ENCODE measurements at places on chromosomes 12 and 14.

- DNase-seq: no peak
Measured at GRCh38 chr12:14187002-14187401, 178.5 kb upstream of the ATF7IP start.

- peak; percentile 20 for DNase-seq
Measured at GRCh38 chr12:85448548-85449139, 168.6 kb downstream of the ALX1 start.

- DNase-seq: peak; percentile 55
Measured at GRCh38 chr14:29805415-29806123, 122.1 kb downstream of the PRKD1 start.

- DNase-seq: no peak
Measured at GRCh38 chr12:5388581-5389535, 43.0 kb upstream of the NTF3 start.

DNA sequence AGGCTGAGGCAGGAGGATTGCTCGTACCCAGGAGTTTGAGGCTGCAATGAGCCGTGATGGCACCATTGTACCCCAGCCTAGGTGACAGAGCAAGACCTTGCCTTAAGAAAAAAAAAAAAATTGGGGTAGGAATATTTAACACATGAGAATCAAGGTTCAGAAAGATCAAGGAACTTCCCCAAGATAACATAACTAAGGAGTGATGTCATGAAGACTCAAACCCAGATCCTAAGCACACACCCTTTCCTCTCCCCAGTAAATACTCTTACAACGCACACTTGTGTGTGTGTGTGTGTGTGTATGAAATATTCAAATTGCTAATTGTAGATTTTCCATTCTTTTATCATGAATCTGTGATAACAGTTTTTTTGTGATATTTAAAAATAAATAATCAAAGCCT, 90.6 kb upstream of the NUDT4 start:
- DNase-seq: no peak

GRCh38 chr14:85453401-85454225, 76.3 kb upstream of the FLRT2 start:
- no peak for DNase-seq

GRCh38 chr12:66678338-66679275, at the start of gene GRIP1:
TSS of gene GRIP1 (minus strand) at chr12:66679076. CDS start at chr12:66678904, 172 bp downstream.
- no peak for DNase-seq

GRCh38 chr14:101503431-101504095, 57.7 kb upstream of the DIO3 start:
- peak; percentile 41 for DNase-seq

DNA sequence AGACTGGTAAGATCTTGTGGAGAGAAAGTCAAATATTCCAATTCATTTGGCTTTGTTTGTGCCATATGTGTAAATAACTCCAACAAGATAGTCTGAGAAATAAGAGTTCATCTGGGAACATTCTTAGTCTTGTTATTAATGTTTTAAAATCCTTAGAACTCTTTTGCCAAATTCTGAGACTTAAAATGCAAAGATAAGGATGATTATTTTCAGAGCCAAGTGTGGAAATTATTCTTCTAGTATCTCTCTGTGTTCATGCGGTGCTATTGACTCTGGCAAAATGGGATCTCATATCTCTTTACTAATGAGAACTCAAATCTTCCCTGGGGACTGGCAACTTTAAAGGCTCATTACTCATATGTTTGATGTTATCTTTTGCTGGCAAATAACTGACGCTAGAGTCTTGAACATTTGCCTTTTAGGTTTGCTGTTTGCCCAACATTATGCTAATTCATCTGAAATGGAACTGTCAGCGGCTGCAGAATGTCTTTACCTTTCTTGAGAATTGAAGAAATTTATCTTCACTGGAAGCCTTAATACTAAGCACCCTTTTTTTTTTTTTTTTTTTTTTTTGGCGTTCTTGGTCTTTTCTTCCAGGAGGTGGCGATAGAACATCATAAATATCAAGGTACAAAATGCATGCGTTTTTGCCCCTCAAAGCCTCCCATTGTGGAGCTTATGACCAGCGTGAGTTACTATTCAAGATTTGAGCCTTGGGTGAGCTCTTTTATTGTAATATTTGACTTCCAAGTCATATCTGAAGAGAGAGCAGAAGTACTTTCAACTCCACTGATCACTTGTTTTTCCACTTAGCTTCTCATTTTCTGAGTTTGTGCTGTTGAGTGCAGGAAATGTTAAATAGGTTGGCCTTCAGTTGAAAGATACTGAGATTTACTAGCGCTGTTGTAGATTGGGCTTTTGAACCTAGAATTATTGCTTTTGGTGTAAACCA, 86.5 kb downstream of the CAND1 start:
- DNase-seq: peak; percentile 59

DNA sequence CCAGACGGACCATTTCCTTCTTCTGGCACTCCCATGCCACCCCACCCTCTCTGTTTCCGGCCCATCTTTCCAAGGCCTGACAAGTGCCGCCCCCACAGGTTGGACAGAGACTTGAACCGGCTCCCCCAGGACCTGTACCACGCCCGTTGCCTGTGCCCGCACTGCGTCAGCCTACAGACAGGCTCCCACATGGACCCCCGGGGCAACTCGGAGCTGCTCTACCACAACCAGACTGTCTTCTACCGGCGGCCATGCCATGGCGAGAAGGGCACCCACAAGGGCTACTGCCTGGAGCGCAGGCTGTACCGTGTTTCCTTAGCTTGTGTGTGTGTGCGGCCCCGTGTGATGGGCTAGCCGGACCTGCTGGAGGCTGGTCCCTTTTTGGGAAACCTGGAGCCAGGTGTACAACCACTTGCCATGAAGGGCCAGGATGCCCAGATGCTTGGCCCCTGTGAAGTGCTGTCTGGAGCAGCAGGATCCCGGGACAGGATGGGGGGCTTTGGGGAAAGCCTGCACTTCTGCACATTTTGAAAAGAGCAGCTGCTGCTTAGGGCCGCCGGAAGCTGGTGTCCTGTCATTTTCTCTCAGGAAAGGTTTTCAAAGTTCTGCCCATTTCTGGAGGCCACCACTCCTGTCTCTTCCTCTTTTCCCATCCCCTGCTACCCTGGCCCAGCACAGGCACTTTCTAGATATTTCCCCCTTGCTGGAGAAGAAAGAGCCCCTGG, 1.2 kb upstream of the CMTM5 start:
- no peak for DNase-seq

GRCh38 chr14:102779084-102779462, 1.8 kb downstream of the TRAF3 start:
- no peak for DNase-seq

DNA sequence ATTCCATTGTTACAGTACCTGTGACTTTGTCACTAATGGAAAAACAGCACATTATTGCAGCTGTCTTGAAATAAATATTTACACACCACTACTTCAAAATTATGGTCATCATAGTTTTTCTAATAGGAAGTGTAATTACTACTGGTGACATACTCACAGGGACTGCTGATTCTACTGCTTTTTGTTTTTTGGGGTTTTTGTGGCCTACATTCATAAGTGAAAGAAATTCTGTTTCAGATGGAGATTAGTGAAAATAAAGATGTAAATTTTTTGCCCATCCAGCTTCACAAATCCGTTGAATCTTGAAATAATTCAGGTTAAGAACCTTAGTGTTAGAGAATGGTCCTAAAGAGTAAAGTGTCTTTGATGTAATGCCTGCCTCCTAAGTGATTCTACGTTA, 17.5 kb downstream of the KNTC1 start:
- DNase-seq: no peak

GRCh38 chr12:94689646-94690036, 39.3 kb upstream of the TMCC3 start:
- DNase-seq: no peak

DNA sequence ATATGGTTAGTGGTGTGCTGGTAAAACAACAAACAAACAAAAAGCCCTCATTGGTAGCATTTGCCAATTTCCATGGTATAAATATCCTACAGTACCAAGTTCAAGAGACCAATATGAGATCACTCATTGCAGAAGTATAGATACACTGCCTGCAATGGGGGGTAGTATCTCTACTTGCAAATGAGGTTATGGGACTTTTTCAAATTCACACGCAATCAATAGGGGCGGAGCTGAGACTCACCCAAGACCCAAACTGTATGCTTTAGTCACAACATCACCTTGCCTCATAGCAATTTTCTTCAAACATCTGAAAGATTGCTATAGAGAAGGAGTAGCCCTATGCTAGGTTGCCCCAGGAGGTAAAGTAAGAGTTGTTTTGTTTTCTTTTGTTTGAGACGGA, 93.7 kb downstream of the VCPKMT start:
- no peak for DNase-seq

DNA sequence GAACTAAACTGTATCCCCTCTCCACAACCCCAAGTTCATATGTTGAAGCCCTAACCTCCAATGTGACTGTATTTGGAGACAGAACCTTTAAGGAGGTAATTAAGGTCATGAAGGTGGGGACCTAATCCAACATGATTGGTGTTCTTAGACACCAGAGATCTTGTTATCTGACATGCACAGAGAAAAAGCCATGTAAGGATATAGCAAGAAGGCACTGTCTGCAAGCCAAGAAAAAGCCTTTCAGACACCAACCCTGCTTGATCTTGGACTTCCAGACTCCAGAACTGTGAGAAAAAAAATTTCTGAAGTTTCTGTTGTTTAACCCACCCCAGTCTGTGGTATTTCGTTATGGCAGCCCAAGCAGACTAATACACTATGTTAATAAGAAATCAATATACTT, 62.2 kb upstream of the CFL2 start:
- no peak for DNase-seq

DNA sequence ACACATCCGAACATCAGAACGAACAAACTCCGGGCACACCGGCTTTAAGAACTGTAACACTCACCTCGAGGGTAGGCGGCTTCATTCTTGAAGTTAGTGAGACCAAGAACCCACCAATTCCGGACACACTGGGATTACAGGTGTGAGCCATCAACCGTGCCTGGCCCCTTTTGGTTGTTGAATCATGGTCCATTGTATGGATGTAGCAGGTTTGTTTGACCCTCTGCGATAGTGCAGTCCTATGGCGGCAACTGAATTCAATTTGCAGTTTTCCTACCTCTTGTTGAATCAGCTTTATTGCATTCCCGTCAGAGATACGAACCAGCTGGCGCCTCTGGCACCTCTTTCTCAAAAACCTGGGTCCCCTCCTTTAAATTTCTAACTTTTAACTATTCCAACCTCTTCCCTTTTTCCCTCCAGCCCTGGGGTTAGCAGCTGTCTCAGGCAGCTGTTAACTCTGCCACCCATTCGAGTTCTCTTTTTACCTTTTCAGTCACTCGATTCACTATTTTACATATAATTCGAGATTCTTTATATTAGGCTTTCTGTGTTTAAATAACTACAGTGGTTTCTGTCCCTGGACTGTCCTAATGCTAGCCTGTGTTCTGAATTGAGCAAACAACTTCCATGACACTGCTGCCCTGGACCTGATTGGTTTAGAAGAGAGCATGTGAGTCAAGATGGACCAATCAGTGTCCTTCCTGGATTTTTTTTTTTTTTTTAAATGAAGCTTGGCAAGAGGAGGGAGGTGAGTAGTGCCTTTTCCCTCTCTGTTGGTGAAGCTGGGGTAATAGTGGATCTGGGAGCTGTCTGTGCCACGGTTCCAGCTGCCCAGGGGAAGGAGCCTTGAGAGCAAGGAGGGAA, 261.5 kb downstream of the PCNX1 start:
- no peak for DNase-seq

DNA sequence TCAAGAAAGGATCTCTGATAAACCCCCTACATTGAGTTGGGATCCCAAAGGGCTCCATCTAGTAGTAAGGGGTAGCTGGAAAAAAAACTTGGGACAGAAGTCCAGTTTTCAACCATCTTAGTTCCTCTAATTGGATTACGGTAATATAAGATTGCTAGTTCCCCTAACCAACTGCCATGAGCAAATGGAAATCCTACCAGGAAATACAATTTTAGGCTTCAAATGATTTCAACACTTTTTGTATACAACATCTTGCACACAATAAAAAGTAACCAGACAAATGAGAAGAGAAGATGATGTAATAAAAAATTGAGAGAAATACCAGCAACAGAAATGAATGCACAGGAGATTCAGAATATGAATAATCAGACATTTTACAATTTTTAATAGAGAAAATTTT, 73.0 kb downstream of the TSHR start:
- no peak for DNase-seq

DNA sequence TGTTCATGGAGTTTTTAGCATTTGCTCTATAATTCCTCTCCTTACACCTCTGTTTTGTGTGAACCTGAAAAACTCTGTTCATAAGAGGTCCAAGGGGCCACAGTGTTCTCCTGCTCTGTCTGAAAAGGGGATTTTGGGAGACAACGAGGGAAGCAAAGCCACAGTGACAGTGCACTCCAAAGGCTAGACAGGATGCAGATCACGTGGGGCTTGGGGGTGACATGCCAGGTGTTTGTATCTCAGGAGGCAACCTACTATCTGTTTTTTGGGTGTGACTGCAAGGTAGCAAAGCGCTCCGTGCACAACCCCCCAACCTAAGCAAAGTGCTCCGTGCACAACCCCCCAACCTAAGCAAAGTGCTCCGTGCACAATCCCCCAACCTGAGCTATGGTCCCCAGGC, 5.1 kb upstream of the CHD4 start:
- DNase-seq: no peak

DNA sequence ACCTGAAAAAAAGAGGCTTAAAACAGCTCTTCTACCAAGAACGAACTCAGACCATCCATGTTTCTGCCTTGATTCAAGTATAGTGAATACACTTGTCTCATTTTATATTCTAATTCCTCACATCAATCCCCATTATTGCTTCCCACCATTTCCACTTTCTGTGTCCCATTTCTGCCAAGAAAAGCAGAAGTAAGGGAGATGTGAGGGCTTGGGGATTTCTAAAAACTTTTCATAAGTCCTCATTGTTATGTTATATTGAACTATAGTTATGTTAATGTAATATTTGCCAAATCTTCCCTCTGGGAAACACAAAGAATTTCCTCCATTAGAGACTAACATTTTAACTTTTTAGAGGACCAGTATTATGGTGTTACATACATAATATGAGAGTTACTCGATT, 48.2 kb upstream of the PSMA6 start:
- no peak for DNase-seq

DNA sequence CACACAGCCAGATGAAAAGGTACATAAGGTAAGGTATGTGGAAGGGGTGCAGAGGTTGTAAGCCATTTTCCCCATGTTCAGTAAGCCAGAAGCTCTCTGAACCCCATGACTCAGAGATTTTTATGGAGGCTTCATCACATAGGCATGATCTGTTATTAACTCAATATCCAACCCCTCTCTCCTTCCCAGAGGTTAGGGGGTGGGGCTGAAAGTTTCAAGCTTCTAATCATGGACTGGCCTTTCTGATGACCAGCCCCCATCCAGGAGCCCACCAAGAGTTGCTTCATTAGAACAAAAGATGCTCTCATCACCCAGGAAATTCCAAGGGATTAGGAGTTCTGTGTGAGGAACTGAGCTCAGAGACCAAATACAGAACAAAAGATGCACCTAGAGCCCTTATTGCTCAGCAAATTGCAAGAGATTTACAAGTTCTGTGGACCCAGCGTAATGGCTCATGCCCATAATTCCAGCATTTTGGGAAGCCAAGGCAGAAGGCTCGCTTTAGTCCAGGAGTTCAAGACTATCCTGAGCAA, 103.2 kb upstream of the DAAM1 start:
- DNase-seq: no peak

GRCh38 chr14:60933920-60934655, 46.8 kb downstream of the TRMT5 start:
- DNase-seq: no peak

GRCh38 chr12:123468786-123469185, 10.8 kb downstream of the SNRNP35 start:
- DNase-seq: no peak

GRCh38 chr14:101814934-101815333, 53.4 kb downstream of the PPP2R5C start:
- DNase-seq: no peak

Data from left lung (tissue), 14 donors.